Left kidney (tissue), 8 donors: ENCODE measurements at places on chromosomes 4 and X. TPM values are rescaled to one million over a fixed set of nuclear protein-coding genes. Genes with fewer than 3 reads are reported as not detected.
A peak's percentile ranks its signal among the peaks of the same experiment; 100 is the strongest.

GRCh38 chrX:45230410-45230809 is 29.7 kb upstream of the DIPK2B start:
- DNase-seq, result no peak

The FAM53A gene
- polyA plus RNA-seq, result 1.4 TPM

- DNase-seq, result no peak
These were observed 50.3 kb downstream of the MED28 start for GRCh38 chr4:17664755-17665154.

The C1GALT1C1 gene
- 31.1 TPM for polyA plus RNA-seq

GRCh38 chr4:14434916-14435315 is 567.4 kb upstream of the CPEB2 start:
- no peak for DNase-seq

- no peak for DNase-seq
These were observed 250.8 kb downstream of the ARHGAP24 start for GRCh38 chr4:85725721-85726170.

DNA sequence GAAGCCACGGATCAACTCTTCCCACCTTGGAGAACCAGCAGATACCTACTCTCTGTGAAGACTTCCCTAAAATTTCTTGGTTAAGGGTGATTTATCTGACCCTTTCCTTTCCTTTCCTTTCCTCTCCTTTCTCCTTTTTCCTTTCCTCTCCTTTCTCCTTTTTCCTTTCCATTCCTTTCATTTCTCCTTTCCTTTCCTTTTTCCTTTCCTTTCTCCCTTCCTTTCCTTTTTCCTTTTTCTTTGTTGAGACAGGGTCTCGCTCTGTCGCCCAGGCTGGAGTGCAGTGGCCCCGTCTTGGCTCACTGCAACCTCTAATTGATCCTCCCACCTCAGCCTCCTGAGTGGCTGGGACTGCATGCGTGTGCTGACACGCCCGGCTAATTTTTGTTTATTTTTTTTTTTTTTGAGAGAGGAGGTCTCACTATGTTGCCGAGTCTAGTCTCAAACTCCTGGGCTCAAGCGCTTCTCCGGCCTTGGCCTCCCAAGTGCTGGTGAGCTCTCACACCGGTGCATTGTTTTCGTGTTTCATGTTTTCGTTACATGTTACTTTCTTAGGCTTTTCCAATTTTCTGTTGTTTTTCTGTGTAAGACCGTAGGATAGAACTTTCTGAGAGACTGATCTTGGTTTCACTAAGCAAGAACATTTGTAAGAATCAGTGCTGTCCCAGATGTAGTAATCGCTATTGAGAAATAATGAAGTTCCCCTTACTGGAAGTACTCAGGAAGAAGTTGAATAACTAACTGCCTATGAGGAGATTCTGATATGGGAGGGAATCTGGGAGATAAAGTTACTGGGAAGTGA is 2.0 kb downstream of the TMEM165 start:
- DNase-seq, result no peak

The ESX1 gene
- not detected for polyA plus RNA-seq

- DNase-seq, result no peak
These were observed 68.0 kb downstream of the ATOH1 start for GRCh38 chr4:93896516-93896915.

DNA sequence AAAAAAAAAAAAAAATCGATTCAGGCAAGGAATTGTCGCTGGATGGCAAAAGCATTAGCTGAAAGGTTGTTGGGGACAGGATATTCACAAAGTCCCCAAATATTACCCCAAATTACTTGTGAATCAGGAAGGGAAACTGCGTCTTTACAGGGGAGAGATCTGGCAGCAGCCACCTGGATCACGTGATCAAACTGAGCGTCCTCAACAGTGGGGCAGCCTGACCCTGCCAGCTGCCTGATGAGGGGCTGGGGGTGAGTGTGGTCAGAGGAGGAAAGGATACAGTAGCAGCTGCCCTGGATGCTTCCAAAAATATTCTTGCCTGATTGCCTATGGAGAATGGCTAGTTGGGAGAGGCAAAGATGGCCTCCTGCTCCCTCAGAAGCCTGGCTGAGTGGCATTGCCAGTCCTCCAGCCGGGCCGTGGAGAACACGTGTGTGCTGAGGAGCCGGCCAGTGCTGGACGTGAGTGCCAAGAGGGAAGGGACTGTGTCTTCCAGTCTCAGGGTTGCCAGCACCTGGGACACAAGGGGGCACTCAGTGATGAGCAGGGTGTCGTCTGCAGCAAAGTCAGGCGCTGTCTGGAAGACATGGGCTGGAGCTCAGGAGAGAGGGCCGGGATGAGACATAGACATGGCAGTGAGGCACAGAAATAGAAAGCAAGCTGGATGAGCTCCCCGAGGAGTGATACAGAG is 3.0 kb upstream of the LAGE3 start:
- no peak for DNase-seq

The CSAG1 gene
- polyA plus RNA-seq, result not detected

- peak; percentile 30 for DNase-seq
These were observed 351.9 kb upstream of the FTHL17 start for GRCh38 chrX:31423609-31424189.

DNA sequence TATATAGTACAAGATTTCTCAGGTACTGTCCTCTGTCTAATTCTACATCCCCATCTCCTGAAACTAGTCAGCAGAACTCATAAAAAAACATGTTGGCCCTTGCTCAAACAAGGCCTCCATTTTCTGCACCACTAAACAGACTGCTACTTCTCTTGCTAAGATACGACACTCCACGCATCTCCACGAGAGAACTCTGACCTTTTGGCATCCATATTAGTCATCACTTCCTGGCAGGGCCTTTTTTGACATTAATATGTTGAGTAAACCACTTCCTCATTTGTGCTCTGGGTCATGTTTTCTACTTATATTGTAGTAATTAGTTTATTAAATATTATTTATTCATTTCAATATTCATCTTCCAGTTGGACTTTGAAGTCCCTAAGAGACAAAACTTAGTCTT is 65.6 kb downstream of the DCAF8L1 start:
- DNase-seq, result no peak

DNA sequence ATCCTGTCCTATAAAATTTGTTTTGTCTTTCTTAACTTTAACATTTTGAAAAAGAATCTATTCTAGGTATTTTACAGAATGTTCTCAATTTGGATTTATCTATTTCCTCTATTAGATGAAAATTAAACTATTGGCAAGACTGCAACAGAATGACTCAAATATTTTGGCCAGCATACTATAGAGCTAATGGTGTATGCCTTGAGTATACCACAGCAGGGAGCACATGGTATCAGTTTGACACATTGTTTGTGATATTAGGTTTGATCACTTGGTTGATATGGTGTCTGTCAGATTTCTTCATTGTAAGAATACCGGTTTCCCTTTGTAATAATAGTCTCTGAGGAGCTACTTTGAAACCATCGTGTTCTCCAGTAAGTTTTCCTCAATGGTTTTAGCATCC is 87.8 kb upstream of the NPNT start:
- DNase-seq, result no peak

GRCh38 chrX:136694431-136695087 is 46.6 kb downstream of the CD40LG start:
- peak; percentile 41 for DNase-seq

The ETDA gene
- polyA plus RNA-seq, result not detected

The FGA gene
- 0.12 TPM for polyA plus RNA-seq

DNA sequence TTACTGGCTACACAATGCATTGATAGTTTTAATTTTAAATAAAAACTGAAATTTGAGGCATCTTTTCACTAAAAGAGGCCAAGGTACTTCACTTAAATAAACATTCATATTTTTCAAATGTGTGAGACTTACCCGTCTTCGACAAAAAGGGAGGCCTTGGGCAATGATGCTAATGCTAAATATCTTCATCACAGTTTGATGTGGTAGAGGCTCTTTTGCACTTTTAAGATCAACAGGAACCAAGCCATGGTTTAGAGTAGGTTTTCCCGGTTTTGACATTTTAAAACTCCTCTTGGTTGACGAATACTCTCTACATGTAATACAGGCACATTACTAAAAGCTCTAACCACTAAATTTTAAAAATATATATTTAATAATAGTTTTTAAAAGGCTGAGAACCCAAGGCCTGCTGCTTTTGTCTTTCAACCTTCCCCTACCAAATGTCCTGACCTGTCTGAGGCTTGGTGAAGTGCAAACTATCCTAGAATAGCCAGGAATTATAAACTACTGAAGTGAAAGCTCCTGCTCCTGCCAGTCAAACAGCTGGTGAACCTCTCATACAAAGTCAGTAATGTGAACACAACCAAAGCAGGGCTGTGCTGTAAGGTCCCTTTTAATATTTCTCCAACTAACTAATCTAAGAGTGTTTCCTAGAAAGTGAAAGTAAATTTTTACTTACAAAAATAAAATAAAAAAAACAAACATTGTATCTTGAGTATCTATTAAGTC is 153.7 kb downstream of the FBXW7 start:
- DNase-seq, result no peak

- no peak for DNase-seq
These were observed 6.4 kb downstream of the TRO start for GRCh38 chrX:54926978-54927377.

GRCh38 chr4:95439071-95439470 is 109.7 kb downstream of the UNC5C start:
- peak; percentile 34 for DNase-seq

DNA sequence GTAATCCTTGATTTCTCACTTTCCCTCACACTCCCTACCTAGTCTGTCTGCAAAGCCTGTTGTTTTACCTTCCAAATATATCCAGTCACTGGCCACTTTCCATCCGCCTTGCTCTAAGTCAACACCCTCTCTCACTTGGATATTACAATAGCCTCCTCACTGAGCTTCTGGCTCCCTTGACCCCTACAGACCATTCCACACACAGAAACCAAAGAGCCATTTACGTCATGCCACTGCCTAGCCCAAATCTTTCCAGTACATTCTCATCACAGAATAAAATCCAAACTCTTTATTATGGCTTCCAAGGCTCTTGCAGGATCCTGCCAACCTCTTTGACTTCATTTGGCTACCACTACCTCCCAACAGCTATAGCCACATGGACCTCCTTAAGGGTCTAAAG is 25.7 kb upstream of the ARHGEF9 start:
- DNase-seq, result no peak

The BRS3 gene
- 0.12 TPM for polyA plus RNA-seq

DNA sequence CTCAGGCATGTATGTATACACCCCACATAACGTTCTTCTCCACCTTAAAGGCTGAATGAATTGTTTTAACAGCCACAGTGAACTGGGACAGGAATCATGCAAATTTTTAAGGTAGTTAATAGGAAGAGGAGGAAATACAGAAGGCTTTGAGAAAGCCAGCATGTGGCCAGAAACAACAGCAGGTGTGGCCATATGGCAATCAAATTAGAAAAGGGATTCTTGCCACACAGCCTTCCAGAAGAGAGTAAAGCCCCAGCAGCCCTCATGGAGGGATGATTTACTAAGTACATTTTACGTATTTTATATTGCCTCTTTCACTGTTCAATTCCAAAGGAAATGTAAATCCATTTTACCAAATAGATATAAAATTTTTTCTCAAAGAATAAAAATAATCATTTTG is 792.2 kb downstream of the ADGRL3 start:
- DNase-seq, result no peak

The TREX2 gene
- 0.37 TPM for polyA plus RNA-seq

The CD40LG gene
- polyA plus RNA-seq, result not detected

DNA sequence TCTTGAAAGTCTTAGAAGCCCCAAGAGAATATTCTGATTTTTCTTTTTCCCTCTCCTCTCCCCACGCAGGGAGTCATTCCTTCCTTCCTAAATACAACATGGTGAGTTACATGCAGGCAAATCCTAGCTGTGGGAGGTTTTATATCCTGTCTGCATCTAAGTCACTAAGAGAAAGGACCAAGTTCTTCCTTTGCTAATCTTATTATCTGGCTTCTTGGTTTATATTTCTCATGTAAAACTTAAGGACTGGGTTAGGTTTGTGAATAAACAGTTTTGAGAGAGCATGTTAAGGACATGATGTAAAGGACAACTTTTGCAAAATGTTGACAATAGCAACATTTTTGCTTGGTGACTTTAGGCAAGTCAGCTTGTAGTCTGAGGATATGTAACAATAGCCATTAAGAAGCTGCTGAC is 5.1 kb upstream of the CXCL9 start:
- no peak for DNase-seq

- no peak for DNase-seq
These were observed 21.4 kb downstream of the HELT start for GRCh38 chr4:185039508-185040273.

GRCh38 chr4:48073567-48074103 is 57.1 kb downstream of the NIPAL1 start:
- DNase-seq, result no peak

GRCh38 chr4:38665551-38666411 is 1.8 kb downstream of the KLF3 start:
- DNase-seq, result no peak

DNA sequence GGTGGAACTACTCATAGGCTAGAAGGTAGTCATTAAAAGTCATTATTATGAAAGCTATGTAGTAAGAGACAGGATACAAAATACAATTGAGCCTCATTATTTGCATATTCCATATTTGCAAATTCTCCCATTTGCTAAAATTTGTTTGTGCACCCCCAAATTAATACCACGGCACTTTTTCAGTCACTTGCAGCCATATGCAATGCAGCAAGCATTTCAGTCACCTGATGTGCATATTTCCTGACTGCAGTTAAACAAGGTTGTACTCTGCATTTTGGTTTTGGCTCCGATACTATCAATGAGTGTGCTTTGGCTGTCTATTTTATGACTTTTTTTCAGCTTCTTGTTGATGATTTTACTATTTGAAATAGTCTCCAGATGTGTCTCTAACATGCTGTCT is 62.9 kb downstream of the ZNF330 start:
- DNase-seq, result no peak

DNA sequence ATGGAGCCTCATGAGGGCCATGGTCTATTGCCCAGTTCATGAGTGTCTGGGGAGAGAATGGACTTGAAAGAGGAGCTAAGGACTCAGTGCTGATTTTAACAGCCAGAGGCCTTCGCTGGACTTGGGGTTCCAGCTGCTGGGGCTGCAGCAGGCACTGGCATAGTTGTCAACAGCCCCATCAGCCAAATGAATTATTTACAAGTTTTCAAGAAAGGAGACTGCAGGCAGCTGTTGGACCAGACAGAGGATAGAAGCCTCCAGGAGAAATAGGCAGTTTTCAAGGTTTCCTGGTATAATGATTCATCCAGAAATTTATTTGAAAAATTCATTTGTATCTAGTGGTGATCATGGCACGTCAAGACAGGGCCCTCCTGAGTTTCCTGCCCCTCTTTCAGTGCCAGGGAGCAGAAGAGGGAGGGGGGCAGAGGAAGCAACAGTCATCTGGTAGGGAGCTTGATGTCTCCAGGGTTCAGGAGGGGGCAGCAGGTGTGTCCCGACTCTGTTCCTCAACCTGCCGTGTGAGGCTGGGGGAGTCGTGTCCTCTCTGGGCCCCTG is 63.1 kb upstream of the GPR78 start:
- DNase-seq, result no peak

DNA sequence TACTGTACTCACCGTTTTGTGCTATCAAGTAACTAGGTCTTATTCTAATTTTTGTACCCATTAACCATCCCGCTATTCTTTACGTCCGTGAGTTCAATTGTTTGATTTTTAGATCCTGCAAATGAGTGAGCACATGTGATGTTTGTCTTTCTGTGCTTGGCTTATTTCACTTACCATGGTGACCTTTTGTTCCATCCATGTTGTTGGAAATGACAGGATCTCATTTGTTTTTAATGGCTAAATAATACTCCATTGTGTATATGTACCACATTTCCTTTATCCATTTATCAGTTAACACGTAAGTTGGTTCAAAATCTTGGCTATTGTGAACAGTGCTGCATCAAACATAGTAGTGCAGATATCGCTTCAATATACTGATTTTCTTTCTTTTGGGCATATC is 48.3 kb downstream of the USP9X start:
- DNase-seq, result no peak

GRCh38 chr4:87500092-87500462 is 29.1 kb downstream of the SPARCL1 start:
- no peak for DNase-seq

- no peak for DNase-seq
These were observed 90.0 kb upstream of the AFAP1 start for GRCh38 chr4:8029689-8030088.
